NCI-H1694 treated with DMSO at 0.1 percent for 48 hours (cell line): ENCODE measurements at places on chromosomes 3 and 15.
A peak's percentile ranks its signal among the peaks of the same experiment; 100 is the strongest.

- no peak for DNase-seq
These were observed 224.4 kb downstream of the CADM2 start for GRCh38 chr3:85182975-85183752.

DNA sequence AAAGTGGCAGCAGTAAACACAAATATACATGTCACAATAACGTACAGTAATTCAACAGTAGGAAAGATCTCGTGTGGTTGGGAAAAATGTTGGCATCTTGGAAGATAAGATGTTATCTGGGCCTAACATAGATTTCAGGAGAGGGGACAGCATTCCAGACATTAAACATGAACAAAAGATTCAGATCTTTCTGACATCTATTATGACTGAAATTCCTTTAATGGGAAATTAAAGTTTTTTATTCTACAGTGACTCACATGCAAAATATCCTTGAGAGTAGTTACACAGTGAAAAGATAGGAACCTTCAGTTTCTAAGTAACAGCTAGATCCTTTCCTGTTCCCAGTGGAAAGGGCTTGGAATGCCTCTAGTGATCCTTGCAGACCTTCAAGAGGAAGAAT is 9.2 kb downstream of the NDUFB5 start:
- no peak for DNase-seq

DNA sequence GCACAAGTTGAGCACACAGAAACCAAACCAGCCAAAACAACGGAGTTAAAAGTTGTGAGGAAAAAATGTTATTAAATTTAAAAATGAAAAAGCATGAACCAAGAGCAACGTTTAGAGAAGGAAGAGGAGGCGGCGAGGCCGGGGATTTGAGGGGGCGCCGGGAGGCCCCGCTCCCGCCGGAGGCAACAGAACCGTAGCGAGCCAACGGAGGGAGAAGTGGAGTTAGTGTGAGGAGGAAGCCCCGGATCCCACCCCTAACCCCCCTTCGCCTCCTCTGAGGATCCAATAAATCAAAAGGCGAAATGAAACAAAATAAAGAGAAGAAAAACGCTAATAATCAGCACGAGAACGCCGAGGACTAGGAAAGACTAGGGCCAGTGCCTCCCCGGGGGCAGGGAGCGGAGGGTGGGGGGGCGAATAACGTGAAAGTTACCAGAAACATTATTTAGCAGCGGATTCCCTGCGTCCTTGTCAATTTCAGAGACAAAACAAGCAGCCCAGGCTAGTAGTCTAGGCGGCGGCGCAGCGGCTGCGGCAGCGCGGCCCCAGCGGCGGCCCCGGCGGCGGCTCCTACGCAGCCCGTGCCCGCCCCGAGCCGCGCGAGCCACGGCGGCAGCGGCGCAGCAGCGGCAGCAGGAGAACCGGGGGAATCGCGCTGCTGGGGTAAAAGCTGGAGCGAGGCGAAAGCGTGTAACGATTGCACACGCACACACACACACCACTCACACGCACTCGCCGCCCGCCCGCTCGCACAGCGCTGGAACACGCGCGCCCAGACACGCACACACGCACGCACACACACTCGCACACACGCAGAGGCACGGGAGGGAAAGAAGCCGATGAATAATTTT is 1.7 kb downstream of the MEIS2 start:
- DNase-seq, result no peak

- DNase-seq, result peak; percentile 50
These were observed 1.3 kb upstream of the ETV5 start for GRCh38 chr3:186109897-186110803.

DNA sequence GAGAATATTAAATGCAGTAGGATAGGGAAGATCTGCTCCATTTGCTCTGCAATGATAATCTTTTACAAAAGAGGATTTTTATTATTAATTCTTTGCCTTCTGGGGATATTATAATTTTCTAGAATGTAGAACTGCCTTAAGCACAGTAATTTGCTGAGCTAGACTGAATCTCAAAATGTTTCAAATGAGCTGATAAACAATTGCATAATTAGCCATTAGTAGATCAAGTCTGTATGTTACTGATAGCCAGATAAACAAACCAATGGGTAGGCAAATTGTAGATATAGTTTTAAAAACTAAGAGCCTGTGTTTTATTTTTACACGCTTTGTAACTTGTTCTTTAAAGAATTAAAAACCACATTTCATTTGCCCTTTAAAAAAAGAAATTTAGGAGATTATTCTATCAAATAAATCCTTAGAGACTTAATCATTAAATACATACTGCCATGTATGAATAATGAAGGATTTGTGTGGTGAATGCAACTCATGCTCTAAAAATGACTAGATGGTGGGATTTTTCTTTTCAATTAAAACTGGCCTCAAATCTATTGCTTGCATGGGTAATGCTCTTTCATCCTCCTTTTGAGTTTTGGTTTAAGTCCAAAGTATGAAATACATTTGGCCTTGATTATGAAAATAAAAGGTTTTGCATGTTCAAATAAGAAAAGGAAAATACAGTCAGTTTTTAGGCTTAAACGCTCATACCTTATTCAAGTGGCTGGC is 32.6 kb upstream of the NANOGP8 start:
- no peak for DNase-seq

DNA sequence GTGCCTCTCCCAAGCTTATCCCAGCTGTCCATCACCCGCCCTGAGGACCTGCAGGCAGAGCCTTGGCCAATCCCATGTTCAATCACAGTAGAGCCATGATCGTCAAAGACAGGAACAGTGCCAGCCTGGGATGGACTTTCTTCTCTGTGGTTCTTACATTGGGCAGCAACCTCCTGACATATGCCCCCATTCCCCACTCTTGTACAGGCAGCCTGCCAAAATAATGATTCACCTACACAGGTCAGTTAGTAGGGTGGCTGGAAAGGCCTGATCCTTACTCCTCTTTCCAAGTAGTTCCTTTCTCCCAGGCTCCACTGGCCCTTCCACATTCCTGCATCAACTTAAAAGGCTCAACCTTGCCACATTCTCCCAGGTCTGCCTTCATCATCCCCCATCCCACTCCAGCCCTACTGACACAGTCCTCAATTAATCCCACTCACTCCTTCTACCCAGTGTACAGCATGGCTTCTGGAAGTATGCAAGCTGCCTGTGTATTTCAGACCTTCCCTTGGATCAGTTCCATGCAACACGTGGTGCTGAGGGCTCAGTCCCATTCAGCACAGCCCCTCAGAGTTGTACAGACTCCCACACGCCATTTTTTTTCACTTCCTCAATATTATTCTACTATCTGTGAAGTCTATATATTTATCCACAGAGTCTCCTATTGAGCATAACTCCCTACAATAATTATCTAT is 189.8 kb downstream of the NTRK3 start:
- DNase-seq, result peak; percentile 31

DNA sequence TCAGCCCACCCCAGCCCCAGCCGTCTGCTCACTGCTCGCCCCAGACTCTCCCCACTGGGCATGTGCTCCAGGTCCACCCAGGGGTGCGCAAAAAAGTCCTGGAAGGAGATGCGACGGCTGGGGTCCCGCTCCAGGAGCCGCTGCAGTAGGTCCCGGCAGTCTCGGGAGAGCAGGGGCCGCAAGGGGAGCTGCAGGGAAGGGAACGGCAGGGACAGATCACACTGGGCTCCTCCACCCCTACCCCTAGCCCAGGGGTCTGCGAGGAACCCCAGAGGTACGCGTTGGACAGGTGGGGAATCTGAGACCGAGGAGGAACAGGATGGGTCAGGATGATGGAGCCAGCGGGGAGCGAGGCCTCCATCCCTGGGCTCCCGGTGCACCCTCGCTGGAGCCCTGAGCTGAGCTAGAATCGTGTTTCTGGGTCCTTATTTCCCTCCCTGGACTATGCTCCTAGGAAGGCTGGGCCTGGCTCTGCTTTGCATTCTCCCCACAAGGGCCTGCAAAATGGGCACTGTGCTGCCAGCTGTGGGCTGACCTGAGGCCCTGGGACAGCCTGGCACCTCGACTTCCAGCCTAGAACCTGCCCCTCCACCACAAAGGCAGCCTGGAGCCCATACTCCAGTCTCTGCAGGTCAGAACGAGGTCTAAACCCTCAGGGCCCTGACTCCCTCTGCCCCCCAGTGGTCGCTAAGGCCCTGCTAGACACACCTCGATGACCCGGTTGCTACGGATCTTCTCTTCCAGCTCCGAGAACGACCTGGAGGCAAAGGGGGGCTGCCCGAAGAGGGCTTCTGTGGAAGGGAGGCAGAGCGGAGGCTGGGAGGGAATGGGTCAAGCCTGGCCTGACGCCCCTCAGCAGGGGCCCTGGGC is 3.2 kb downstream of the ULK3 start:
- no peak for DNase-seq

DNA sequence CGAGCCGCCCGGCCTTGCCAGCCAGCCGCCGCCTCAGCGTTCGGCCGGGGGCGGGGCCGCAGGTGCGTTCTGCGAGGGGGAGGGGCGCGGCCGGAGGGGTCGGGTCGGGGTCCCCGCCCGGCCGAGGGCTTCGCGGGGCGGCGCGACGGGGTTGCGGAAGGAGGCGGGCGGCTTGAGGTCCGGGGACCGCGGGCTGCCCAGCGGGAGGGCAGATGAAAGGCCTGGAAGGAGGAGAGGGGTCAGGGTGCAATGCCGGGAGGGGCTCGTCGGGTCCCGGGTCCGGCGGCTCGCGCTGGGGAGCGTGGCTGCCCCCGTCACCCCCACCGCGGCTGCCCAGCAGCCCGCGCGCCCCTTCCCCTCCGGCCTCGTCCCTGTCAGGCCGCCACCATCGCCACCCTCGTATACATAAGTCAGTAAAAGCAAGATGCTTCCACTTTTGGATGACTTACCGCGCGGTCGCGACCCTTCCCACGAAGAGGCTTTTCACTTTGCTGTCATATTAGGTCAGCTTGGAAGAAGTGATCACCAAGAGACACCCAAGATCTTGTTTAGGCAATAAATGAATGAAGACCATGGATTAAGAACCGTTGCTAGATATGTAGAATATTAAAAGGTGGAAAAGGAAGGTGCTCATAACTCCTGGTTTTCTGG is 620 bp upstream of the ANP32A start:
- DNase-seq, result no peak

DNA sequence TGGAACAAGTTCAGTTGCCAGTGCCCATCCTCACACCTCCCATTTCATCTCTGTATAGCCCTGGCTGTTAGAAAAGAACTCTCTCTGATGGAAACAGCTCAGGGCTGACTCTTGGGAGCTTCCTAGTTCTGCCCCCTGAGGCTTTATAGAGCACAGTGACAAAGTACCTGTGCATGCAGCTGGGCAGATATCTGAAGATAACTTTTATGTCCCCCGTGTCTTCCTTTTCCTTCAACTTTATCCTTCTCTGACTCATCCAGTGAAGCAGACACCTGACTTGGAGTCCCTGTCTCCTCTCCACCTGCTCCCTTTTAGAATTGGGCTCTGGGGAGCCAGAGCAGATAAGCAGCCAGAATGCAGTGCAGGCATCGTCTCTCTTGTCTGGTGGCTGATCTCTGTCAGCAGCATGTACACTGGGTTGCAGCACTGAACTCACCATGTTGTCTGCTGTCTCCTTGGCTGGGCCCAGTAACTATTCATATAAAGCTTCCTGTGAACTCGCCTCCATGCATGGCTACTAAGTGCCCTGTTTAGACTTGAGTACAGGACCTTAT is 53.9 kb upstream of the PLXNA1 start:
- no peak for DNase-seq

- no peak for DNase-seq
These were observed 381.9 kb downstream of the ERC2 start for GRCh38 chr3:56086355-56086754.

- no peak for DNase-seq
These were observed 25.4 kb downstream of the CTDSPL start for GRCh38 chr3:37887062-37887461.

DNA sequence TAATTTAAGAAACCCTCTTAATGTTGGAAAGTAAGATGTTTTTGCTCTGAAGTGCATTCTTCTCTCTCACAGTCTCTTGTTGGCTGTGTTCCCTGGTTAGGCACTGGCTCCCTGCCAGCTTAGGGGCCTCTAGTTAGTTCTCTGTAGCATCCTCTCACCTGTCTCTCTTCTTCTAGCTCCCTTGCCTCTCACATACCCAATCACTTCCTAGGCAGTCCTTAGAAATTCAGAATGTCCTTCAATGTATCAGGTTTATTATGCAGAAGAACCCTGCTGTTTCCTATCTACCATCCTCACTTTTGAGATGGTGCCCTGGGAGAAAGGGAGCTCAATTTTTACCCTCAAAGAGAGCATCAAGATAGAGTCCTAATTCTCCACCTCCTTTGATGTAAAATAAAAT is 36.2 kb upstream of the CPNE4 start:
- DNase-seq, result no peak

DNA sequence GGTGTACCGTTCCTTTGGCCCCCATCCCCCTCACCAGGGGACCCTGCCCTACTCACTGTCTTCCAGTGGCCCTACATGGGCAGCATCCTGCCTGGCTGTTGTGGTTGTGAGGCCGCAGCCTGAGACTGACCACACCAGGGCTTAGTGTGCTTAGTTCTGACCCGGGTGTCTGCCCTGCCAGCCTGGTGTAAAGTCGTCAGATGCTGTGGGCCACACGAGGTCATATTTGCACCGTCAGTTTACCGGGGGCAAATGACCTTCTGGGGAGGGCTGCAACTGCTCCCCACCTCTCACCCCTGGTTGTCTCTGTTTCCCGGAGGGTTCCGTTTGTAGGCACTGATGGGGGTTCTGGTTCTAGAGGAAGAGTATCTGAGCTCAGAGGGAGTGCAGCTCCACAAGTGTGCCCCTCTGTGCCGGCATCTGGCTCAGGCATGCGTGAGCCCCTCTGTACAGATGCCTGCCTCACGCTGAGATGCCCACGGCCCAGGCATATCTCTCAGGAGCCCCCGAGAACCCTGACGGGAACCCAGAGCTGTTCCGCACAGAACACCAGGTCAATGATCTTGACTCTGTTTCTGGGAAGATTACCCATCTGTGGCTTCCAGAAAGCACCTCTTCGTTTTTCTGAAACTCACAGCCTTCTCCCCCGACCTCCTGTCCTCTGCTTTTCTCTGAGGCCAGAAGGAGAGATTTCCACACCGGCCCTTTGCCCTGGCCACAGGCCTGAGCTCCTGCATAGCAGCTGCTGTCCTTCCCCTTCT is 19.2 kb downstream of the KLF13 start:
- DNase-seq, result no peak

DNA sequence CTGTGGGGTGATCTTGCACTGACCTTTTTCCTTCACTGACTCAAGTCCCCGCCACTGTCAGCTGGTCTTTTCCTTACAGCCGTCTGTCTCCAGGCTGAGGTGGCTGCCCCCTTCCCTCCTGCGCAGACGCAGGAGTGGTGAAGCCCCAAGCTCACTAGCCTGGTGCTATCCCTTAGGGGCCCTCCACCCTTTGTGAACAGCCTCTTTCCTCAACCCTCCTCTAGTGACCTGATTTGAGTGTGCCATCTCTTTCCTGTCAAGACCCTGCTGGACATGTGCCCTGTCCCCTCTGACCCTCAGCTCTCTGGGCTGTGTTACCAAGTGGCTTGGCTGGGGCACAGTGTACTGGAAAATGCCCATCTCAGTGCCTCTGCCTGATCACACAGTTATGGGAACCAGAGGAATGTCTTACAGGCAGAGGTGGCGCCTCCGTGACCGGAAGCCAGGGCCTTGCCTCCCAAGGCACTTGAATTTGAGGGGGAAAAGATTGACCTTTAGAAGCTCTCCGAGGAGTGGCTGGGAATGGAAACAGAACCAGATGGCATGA is 8.7 kb downstream of the KBTBD13 start:
- no peak for DNase-seq

GRCh38 chr3:129560269-129560787 is 17.4 kb downstream of the H1-8 start:
- no peak for DNase-seq
